Mesothelial cell of epicardium (in vitro differentiated cells): ENCODE measurements at places on chromosomes 5 and 9. TPM values are rescaled to one million over a fixed set of nuclear protein-coding genes. Genes with fewer than 3 reads are reported as not detected.

Gene CAMK4
- 11.4 to 13.3 TPM (median 11.7 TPM) in 3 replicates for total RNA-seq

DNA sequence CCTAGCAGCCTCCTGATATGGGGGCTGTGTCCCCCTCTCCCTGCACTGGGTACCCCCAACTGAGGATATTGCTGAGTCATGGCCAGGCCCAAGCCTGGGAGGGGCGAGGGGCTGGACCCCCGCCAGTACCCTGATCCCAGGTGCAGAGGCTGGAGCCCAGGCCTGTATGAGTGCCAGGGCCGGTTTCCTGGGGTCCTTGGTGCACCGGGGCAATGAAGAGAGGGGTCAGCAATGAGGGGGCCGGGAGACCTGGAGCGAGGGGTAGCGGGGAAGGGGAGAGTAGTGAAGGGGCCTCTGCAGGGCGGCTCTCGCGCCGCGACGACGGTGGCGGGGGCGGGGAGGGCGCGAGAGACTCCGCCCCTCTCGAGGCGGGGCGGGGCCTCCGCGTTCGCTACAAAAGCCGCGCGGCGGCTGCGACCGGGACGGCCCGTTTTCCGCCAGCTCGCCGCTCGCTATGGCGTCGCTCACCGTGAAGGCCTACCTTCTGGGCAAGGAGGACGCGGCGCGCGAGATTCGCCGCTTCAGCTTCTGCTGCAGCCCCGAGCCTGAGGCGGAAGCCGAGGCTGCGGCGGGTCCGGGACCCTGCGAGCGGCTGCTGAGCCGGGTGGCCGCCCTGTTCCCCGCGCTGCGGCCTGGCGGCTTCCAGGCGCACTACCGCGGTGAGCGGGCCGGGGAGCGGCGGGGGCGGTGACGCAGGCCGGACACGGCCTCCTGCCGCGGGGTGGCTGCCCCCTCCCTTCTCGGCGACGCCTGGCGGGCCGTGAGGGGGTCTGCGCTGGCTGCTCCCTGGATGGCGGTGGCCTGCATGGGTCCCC, at the start of gene SQSTM1:
TSS of gene SQSTM1 (plus strand) at position 423 of the 815 bp plus-strand sequence. CDS start at position 455, 32 bp downstream.
- peak; percentile 77 for DNase-seq

Gene C9orf50
- total RNA-seq, result 0.23 to 0.87 TPM (median 0.69 TPM) in 3 replicates

DNA sequence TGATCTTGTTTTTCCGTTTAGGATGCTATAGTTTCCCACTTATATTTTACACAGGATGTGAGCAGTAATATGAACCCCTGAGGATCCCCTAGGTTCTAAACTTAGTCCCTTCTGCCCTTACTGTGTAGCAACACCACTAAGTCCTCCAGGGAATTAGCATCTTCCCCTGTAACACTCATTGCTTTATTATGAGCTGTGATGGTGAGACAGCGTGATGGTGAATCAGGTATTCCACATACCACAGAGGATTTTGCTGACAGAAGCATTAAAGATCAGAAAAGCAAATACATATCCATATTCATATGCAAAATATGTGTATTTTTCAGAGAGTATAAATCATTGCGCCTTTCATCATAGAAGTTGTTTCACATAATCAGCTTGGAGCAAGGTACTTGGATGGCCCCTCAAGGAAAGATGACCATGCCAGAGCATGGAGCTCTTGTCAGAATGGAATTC, 317.0 kb downstream of the ICE1 start:
- no peak for DNase-seq

GRCh38 chr9:127214421-127215267, 49.9 kb upstream of the GARNL3 start:
- DNase-seq, result peak; percentile 70

GRCh38 chr5:2575871-2576270, 175.6 kb downstream of the IRX2 start:
- no peak for DNase-seq

Gene PRR7
- total RNA-seq, result 5.3 to 5.9 TPM (median 5.7 TPM) in 3 replicates

DNA sequence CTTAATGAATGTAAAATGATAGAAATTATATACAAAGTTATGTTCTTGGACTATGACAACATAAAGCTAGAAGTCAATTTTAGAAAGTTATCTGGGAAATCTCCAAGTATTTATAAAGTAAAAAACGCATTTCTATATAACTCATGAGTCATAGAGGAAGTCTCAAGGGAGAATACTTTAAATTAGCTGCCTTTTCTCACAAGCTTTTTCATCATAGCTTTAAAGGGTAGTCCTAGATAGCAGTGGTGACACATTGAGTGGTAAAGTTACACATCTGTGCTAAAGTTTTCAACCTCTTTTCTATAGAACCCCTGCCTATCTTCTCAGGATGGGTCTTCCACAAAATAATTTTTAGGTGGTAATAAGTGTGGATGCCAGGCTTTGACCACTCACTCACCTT, 598.3 kb upstream of the FAM174A start:
- DNase-seq, result no peak

DNA sequence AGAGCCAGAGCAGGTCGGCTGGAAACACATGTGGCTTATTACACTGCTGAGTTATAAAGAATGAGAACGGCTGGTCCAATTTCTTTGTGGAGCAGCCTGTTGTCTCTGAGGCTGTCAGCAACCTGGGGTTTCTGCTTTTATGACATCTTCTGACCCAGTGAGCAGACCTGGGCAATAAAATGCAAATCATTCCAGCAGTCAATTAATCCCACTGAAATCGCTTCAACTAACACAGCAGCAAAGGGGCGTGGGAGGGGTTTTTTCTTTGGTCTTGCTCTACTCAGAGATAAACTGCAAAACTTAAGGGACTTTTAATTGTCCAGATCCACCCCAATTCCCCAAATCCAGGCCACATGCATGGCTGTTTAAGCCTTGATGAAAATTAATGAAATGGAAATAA, 215.7 kb downstream of the SLIT3 start:
- no peak for DNase-seq
